H1 (cell line): ENCODE measurements at places on chromosomes 2 and 18. TPM values are rescaled to one million over a fixed set of nuclear protein-coding genes. Genes with fewer than 3 reads are reported as not detected.

Gene ANKAR
- 1.5 and 1.7 TPM in 2 replicates for total RNA-seq

Gene MEP1B
- total RNA-seq = not detected in 2 replicates

Gene NT5DC4
- not detected in 2 replicates for total RNA-seq

Gene MYOM1
- 0.32 and 0.78 TPM in 2 replicates for total RNA-seq

Gene TCF23
- not detected in 2 replicates for total RNA-seq

Gene KANSL1L
- total RNA-seq = 15.2 and 17.2 TPM in 2 replicates

Gene ANKRD53
- total RNA-seq = 0.39 and 0.55 TPM in 2 replicates

DNA sequence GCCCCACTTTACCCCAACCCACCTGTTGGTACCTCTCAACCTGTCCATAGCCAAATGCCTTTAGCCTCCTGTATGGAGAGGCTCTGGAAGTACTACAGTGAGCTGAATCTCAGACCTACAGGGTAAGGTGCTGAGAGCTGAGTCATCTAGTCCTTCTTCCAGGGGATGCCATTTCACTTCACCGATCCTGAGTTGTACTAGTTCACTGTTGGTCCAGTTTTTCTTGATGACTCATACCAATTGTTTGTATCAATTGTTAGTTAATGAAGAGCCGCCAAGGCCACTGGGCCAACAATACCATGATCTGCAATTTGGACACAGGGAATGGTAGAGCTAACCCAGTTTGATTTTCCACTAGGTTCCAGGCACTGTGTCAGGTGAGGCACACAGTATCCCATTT is 257.0 kb downstream of the CLIP4 start:
- H3K27ac ChIP-seq = no peak overlapping the region
- no peak for DNase-seq
- H3K4me1 ChIP-seq = no peaks in the 10 kb centered on the region; the same call in none of the 2 replicates
- no peak overlapping the region for H3K4me3 ChIP-seq

DNA sequence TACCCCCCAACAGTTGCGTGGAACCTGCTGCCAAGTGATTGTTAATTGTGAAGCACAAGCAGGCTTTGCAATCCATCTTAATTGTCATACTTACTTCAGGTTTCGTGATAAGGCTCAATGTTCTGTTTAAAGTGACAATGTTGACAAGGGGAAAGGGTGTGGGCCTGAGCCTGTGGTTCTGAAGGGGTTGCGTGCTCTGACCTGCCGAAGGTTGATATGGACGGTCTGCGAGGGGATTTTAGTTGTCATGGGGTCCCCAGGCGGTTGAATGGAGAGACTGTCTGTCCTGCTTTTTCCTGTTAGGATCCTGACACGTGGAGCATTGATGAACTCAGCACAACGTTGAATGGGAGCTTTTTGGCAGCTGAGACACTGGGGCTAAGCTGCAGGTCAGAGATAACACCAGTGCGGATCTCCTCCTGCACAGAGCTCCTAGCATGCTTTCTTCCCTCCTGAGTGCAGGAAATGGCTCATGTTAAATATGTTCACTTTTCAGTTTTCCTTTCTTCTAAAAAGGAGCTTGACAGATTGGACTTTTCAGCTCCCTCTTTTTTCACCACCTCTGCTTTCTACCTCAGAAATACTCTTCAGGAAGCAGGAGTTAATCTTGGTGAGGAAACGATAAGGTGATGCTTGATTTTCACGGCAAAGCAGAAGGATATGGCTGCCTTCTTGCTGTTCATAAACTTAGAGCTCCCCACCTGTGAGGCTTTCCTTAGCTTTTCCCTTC is 62.9 kb upstream of the ZEB2 start:
- H3K36me3 ChIP-seq = no peaks in the 10 kb centered on the region
- H3K4me3 ChIP-seq = no peak overlapping the region
- no peaks in the 10 kb centered on the region for H3K27me3 ChIP-seq
- no peak for DNase-seq
- no peak overlapping the region for H3K27ac ChIP-seq

- no peak overlapping the region for H3K27ac ChIP-seq
- H3K4me3 ChIP-seq = no peak overlapping the region
- no peaks in the 10 kb centered on the region for H3K36me3 ChIP-seq
- DNase-seq = no peak
- H3K27me3 ChIP-seq = no peaks in the 10 kb centered on the region
- H3K4me1 ChIP-seq = no peaks in the 10 kb centered on the region
These were observed 56.6 kb upstream of the SLC1A4 start for GRCh38 chr2:64932371-64933216.

GRCh38 chr2:73984203-73984921 is at the start of gene TET3:
TET3 (plus strand) TSS chr2:73984910; CDS start chr2:73986404, 1,494 bp downstream.
- peaks cover 14% of the 10 kb centered on the region for H3K27me3 ChIP-seq
- peak within 1 kb of the TSS; percentile 75 for H3K4me3 ChIP-seq
- H3K4me1 ChIP-seq = peaks cover 17% of the 10 kb centered on the region

- no peak overlapping the region for H3K4me3 ChIP-seq
- no peaks in the 10 kb centered on the region for H3K4me1 ChIP-seq
- no peak for DNase-seq
- no peak overlapping the region for H3K27ac ChIP-seq
- H3K27me3 ChIP-seq = no peaks in the 10 kb centered on the region
- H3K36me3 ChIP-seq = no peaks in the 10 kb centered on the region
These were observed 62.2 kb downstream of the ALPK2 start for GRCh38 chr18:58566556-58567292.

DNA sequence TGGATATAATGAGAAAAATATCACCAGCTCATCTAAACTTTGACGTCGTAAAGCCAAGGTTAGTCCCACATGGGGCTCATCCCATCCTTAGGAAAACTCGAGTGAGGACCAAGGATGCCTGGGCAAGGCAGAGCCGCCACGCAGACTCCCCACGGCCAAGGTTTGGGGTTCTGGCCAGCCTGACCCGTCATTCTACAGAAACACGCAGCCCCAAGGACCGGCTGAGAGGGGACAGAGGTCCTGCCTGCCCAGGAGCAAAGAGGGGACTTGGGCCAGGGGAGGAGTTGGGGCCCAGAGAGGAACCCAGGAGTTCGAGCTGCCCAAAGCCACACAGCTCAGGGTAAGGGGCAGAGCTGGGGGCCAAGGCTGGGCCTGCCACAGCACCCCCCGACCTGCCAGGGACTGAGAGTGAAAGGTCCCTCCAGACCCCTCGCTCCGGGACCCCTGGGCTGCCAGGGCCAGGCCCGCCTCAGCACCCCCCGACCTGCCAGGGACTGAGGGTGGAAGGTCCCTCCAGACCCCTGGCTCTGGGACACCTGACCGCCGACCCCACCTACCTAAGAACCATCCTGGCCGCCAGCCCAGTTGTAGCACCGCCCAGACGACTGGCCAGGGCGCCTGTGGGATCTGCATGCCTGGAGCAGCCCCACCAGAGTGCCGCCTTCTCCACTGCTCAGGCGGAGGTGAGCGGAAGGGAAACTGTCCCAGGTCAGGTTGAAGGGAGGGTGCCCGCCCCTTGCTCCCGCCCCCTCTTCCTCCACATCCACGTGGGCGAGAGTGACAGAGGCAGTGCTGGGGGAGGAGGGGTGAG is at the start of gene PDCD1:
Gene PDCD1, minus strand, starts transcription at position 689 of the 811 bp plus-strand sequence. Its CDS starts 56 bp downstream, at position 633.
- H3K4me1 ChIP-seq = peaks cover 18% of the 10 kb centered on the region
- no peaks in the 10 kb centered on the region for H3K27me3 ChIP-seq
- no peak for DNase-seq
- no peak within 1 kb of the TSS for H3K4me3 ChIP-seq
- no peak within 1 kb of the TSS for H3K27ac ChIP-seq

GRCh38 chr18:9876867-9877654 is 8.7 kb upstream of the TXNDC2 start:
- no peaks in the 10 kb centered on the region for H3K4me1 ChIP-seq
- H3K27me3 ChIP-seq = no peaks in the 10 kb centered on the region

- H3K27me3 ChIP-seq = no peaks in the 10 kb centered on the region
- H3K4me3 ChIP-seq = peak within 1 kb of the TSS; percentile 89
- DNase-seq = peak; percentile 80
- H3K4me1 ChIP-seq = peaks cover 7% of the 10 kb centered on the region; the same call in 1 of the 2 replicates
- no peaks in the 10 kb centered on the region for H3K36me3 ChIP-seq
These were observed at the start of gene PTPN2 for GRCh38 chr18:12883684-12884405. PTPN2 (minus strand) TSS chr18:12884237; CDS start chr18:12884141, 96 bp downstream.

DNA sequence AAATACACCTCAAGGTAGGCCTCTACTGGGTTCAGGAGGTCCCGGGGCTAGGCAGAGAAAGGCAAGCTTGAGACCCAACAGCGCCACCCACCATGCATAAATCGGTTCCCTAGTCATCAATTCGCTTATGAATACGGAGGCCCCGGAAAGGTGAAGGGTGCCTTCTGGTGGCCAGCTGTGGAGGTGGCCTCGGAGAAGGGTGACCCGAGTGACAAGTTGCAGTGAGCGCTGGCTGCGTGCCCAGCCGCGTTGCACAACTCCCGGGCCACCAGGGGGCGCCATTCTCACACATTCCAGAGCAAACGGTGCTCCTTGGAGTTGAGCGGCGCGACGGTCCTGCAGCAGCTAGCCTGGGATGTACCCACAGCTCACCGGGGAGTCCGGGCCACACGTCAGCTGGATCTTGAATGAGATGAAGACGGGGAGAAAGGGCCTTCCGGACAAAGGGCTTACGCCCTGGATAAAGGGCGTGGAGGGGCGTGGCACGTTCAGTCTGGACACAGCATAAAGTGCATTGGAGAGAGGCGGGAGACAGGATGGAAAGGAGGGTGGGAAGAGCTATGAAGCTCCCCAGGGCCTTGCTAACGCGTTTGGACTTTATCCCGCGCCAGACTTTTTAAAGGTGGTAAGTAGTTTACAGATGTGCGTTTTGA is 20.4 kb downstream of the TMSB10 start:
- H3K4me3 ChIP-seq = peak overlapping the region; percentile 53
- H3K27ac ChIP-seq = no peak overlapping the region
- peaks cover 6% of the 10 kb centered on the region; the same call in 1 of the 2 replicates for H3K27me3 ChIP-seq
- peaks cover 10% of the 10 kb centered on the region; the same call in 1 of the 2 replicates for H3K4me1 ChIP-seq
- peak; percentile 96 for DNase-seq
- no peaks in the 10 kb centered on the region for H3K36me3 ChIP-seq

DNA sequence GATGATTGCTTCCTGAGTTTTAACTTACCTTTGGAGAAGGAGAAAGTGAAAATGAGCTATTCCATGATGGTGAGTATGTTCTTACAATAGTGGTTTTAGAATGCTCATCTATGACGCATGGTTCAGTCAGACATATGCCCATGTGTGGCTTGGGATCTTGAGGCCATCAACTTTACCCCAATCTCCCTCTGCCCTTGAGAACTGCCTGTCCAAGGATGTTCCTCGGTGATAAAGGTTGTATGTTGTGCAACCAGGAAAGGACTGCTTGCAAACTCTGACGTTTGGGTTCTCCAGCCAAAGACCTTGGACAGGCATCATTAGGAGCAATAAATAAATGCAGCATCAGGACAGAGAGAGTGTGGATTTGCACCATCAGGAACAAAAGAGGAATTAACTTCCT is 165.0 kb downstream of the ZEB2 start:
- H3K27ac ChIP-seq = no peak overlapping the region
- H3K4me1 ChIP-seq = no peaks in the 10 kb centered on the region
- DNase-seq = no peak
- no peak overlapping the region for H3K4me3 ChIP-seq
- no peaks in the 10 kb centered on the region for H3K27me3 ChIP-seq

GRCh38 chr2:8605351-8606065 is 76.3 kb upstream of the ID2 start:
- H3K36me3 ChIP-seq = no peaks in the 10 kb centered on the region
- no peaks in the 10 kb centered on the region for H3K27me3 ChIP-seq
- H3K4me3 ChIP-seq = no peak overlapping the region
- H3K4me1 ChIP-seq = no peaks in the 10 kb centered on the region

- DNase-seq = no peak
- H3K27ac ChIP-seq = no peak overlapping the region
- no peaks in the 10 kb centered on the region for H3K27me3 ChIP-seq
- H3K4me1 ChIP-seq = no peaks in the 10 kb centered on the region
- no peak overlapping the region for H3K4me3 ChIP-seq
These were observed 100.7 kb downstream of the MAIP1 start for GRCh38 chr2:200056105-200056504.

DNA sequence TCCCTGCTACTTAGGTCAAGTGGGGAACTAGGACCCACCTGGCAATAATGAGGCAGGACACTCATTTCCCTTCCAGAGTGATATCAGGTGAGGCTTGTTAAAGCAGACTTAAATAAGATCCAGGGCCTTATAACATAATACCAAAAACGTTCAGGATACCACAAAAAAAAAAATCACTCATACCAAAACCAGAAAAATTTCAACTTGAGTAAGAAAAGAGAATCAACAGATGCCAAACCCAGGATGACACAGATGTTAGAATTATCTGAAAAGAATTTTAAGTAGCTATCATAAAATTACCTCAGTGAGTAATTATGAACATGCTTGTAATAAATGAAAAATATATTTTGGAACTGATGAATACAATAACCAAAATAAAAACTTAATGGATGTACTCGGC is 255.6 kb upstream of the OSR1 start:
- H3K27me3 ChIP-seq = no peaks in the 10 kb centered on the region
- no peaks in the 10 kb centered on the region for H3K36me3 ChIP-seq
- H3K27ac ChIP-seq = no peak overlapping the region
- H3K4me3 ChIP-seq = no peak overlapping the region

DNA sequence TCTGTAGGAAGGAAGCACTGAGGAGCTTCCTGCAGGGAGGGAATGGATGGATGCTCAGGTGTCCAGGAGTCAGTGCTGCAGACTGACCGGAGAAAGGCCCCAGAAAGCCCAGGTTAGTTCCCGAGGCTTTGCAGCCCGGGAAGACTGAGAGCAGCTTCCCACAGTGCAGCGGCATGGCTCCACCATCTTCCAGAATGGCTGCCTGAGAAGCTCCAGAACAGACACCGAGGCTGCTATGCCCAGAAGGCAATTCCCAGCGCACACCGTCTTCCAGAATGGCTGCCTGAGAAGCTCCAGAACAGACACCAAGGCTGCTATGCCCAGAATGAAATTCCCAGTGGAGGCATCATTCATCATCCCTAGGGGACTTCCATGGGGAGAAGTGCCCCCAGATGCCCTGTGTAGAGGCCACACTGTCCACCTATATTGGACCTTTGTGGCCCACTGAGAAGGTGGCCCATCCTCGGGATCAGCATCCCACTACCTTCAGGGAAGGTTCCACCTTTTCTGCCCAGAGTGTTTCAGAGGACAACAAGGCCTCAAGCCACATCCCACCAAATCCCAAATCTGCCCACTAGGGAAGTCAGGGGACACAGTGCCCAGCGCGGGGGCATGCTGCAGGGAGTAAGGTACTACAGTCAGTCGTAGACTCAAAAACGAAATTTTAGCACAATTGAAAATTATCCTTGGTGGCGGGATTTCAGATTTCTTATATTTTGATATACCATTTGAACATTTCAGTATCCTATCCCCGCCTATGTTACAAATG is 80.5 kb downstream of the KCNF1 start:
- H3K4me3 ChIP-seq = no peak overlapping the region
- no peak for DNase-seq
- H3K36me3 ChIP-seq = no peaks in the 10 kb centered on the region
- no peaks in the 10 kb centered on the region for H3K27me3 ChIP-seq
- H3K4me1 ChIP-seq = no peaks in the 10 kb centered on the region
- no peak overlapping the region for H3K27ac ChIP-seq

GRCh38 chr18:34862561-34862960 is 152.5 kb downstream of the DTNA start:
- no peaks in the 10 kb centered on the region for H3K36me3 ChIP-seq
- no peak overlapping the region for H3K4me3 ChIP-seq
- H3K27me3 ChIP-seq = no peaks in the 10 kb centered on the region
- no peak overlapping the region for H3K27ac ChIP-seq
- DNase-seq = no peak
- no peaks in the 10 kb centered on the region for H3K4me1 ChIP-seq

GRCh38 chr2:106053116-106053515 is 141.0 kb downstream of the UXS1 start:
- H3K27ac ChIP-seq = no peak overlapping the region
- no peaks in the 10 kb centered on the region for H3K27me3 ChIP-seq
- no peaks in the 10 kb centered on the region for H3K4me1 ChIP-seq
- DNase-seq = no peak
